Fibroblast of lung (primary cell): ENCODE measurements at places on chromosomes 3 and 15. TPM values are rescaled to one million over a fixed set of nuclear protein-coding genes. Genes with fewer than 3 reads are reported as not detected.

- H3K27me3 ChIP-seq = peaks cover 4% of the 10 kb centered on the region
- no peak for DNase-seq
- no peak overlapping the region for H3K4me3 ChIP-seq
- no peak overlapping the region for H3K27ac ChIP-seq
These were observed 67.4 kb downstream of the RHCG start for GRCh38 chr15:89429023-89429422.

GRCh38 chr15:51170882-51171633 is 76.4 kb upstream of the TNFAIP8L3 start:
- H3K27me3 ChIP-seq = no peaks in the 10 kb centered on the region
- H3K27ac ChIP-seq = no peak overlapping the region
- no peak overlapping the region for H3K4me3 ChIP-seq
- no peaks in the 10 kb centered on the region for H3K36me3 ChIP-seq

- H3K27me3 ChIP-seq = no peaks in the 10 kb centered on the region
- no peak overlapping the region for H3K4me3 ChIP-seq
- no peak overlapping the region for H3K27ac ChIP-seq
- no peaks in the 10 kb centered on the region for H3K4me1 ChIP-seq
- H3K36me3 ChIP-seq = no peaks in the 10 kb centered on the region
- DNase-seq = no peak
These were observed 12.2 kb downstream of the ALG1L2 start for GRCh38 chr3:130093741-130094391.

GRCh38 chr15:64845183-64845611 is 3.5 kb downstream of the PLEKHO2 start:
- H3K4me3 ChIP-seq = peak overlapping the region; percentile 96
- peaks cover 9% of the 10 kb centered on the region for H3K36me3 ChIP-seq
- H3K27ac ChIP-seq = no peak overlapping the region
- peak; percentile 68 for DNase-seq
- H3K4me1 ChIP-seq = peaks cover 19% of the 10 kb centered on the region

GRCh38 chr3:377158-377561 is 180.6 kb downstream of the CHL1 start:
- H3K36me3 ChIP-seq = no peaks in the 10 kb centered on the region
- no peak overlapping the region for H3K27ac ChIP-seq
- no peak overlapping the region for H3K4me3 ChIP-seq
- H3K4me1 ChIP-seq = no peaks in the 10 kb centered on the region

DNA sequence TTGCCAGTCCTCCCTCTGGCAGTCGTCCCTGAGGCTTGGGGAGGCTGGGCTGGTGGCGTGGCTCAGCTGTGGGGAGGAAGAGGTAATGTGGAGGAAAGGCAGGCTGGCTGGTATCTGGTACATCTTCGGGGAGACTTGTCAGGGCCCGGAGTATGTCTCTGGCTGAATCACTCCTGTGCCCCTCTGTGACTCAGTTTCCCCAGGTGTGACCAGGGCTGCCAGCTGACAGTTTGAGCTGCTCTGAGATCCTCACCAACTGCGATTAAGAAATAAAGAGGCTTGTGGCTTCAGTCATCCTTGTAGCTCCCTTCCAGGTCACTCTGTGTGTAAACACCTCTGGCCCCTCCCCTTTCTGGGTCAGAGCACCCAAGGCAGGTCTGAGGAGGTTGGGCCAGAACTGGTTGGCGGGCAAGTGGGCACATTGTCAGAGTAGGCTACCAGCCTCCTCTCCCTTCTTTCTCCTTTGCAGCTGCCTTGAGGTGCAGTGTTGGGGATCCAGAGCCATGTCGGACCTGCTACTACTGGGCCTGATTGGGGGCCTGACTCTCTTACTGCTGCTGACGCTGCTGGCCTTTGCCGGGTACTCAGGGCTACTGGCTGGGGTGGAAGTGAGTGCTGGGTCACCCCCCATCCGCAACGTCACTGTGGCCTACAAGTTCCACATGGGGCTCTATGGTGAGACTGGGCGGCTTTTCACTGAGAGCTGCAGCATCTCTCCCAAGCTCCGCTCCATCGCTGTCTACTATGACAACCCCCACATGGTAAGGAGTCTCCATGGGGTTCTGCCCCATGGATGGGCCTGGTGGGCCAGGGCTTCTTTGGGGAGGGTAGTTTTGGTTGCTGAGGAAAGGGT is 3.0 kb downstream of the TEX264 start:
- no peaks in the 10 kb centered on the region for H3K27me3 ChIP-seq
- H3K4me3 ChIP-seq = no peak overlapping the region
- no peak overlapping the region for H3K27ac ChIP-seq
- DNase-seq = no peak
- peaks cover 12% of the 10 kb centered on the region for H3K4me1 ChIP-seq

GRCh38 chr15:80536716-80537115 is 132.5 kb downstream of the ARNT2 start:
- H3K27ac ChIP-seq = no peak overlapping the region
- no peaks in the 10 kb centered on the region for H3K36me3 ChIP-seq
- no peaks in the 10 kb centered on the region for H3K27me3 ChIP-seq
- no peak overlapping the region for H3K4me3 ChIP-seq
- peaks cover 4% of the 10 kb centered on the region for H3K4me1 ChIP-seq

DNA sequence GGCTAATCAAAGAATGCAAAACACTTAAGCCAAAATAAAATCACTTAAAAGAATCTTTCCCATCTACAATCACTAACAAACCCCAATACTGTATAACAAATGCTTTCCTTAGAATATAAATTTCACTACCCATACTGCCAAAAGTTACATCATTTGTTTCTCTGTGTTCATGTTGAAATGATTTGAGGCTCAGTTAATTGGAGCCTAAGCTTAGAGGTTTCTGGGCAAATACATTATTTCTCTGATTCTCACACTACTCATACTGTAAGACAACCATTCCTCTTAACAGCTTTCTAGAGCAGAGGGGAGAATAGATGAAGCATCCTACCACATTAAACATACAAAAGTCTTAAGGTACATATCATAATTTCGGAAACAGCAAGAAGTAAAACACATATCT is 2.1 kb downstream of the RIOX2 start:
- no peaks in the 10 kb centered on the region for H3K36me3 ChIP-seq
- H3K4me1 ChIP-seq = no peaks in the 10 kb centered on the region
- H3K27me3 ChIP-seq = no peaks in the 10 kb centered on the region
- no peak overlapping the region for H3K27ac ChIP-seq

DNA sequence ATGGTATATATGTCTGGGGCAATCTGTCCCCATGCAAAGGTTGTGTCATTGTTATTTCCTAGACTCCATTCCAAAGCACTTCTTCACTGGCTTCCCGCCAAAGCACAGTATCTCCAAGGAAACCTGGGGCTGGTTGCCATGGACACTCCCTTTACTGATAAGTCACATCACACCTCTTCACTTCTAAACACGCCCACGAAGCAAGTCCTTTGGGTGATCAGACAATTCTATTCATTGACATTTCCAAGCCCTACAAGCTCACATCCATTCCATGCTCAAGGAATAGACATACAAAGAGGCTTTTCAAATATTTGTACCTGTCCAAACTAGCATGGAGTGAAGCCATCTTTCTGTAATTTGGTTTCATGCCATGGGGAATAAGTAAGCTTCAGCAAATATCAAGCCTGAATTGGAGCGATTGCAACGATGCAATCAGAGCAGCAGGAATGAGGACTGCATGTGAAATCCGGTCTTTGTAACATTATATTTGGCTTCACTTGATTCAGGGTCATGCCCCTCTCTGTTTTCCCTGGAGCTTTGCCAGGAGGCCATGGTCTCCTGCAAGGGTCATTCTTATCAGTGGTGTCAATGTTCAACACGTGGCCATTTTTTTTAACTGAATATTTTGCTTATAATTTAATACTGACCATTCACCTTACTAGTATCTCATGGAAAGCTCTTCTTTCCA is 201.6 kb upstream of the TMC3 start:
- no peaks in the 10 kb centered on the region for H3K27me3 ChIP-seq
- no peak overlapping the region for H3K27ac ChIP-seq
- H3K36me3 ChIP-seq = no peaks in the 10 kb centered on the region
- no peak overlapping the region for H3K4me3 ChIP-seq
- no peaks in the 10 kb centered on the region for H3K4me1 ChIP-seq

GRCh38 chr15:34768530-34768929 is 13.7 kb upstream of the GJD2 start:
- no peak overlapping the region for H3K27ac ChIP-seq
- no peak overlapping the region for H3K4me3 ChIP-seq
- peaks cover 11% of the 10 kb centered on the region for H3K27me3 ChIP-seq
- H3K36me3 ChIP-seq = no peaks in the 10 kb centered on the region
- DNase-seq = no peak
- no peaks in the 10 kb centered on the region for H3K4me1 ChIP-seq

DNA sequence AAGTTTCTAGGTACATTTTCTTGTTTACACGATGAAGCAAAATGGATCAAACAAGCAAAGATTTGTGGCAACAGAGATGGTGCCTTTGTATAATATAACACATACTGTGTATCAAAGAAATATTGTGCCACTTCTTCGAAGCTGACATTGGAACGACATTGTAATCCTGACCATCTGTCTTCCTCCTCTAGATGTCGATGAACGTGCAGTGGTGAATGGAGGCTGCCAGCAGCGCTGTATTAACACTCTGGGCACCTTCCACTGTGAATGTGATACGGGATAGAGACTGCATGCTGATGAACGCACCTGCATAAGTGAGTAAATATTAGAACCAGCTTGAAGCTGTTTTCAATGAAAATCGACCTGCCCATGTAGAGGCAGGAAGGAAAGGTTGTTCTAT is 613.3 kb upstream of the GOLIM4 start:
- no peak overlapping the region for H3K27ac ChIP-seq
- H3K4me1 ChIP-seq = no peaks in the 10 kb centered on the region
- no peak for DNase-seq
- no peaks in the 10 kb centered on the region for H3K27me3 ChIP-seq

DNA sequence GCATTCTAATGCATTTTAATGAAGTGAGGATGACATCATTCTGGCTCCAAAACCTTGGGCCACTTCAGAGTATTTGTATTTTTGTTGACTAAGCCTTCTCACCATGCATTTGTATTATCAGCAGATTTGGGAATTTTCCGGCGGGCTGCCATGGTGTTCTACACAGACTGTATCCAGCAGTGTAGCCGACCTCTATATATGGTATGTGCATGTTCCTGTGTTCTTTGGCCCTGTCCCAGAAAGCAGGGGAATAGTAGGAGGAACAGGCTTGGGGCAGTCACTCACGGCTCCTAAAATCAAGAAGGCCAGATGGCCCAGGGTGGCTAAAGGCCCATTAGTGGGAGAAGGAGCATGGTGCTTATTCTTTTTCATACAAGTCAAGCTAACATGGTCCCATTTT is 80.5 kb downstream of the USF3 start:
- H3K36me3 ChIP-seq = no peaks in the 10 kb centered on the region
- peaks cover 8% of the 10 kb centered on the region for H3K27me3 ChIP-seq
- peak; percentile 15 for DNase-seq

- peak; percentile 64 for DNase-seq
- no peak overlapping the region for H3K4me3 ChIP-seq
- H3K27ac ChIP-seq = no peak overlapping the region
- no peaks in the 10 kb centered on the region for H3K4me1 ChIP-seq
- H3K36me3 ChIP-seq = no peaks in the 10 kb centered on the region
These were observed 121.5 kb upstream of the TSC22D2 start for GRCh38 chr3:150286390-150287147.

- H3K4me1 ChIP-seq = no peaks in the 10 kb centered on the region
- H3K4me3 ChIP-seq = peak overlapping the region; percentile 30
- no peaks in the 10 kb centered on the region for H3K27me3 ChIP-seq
- no peaks in the 10 kb centered on the region for H3K36me3 ChIP-seq
- peak; percentile 75 for DNase-seq
- H3K27ac ChIP-seq = no peak overlapping the region
These were observed 22.0 kb downstream of the RAB27A start for GRCh38 chr15:55267401-55268175.

- H3K27ac ChIP-seq = no peak overlapping the region
- peak; percentile 58 for DNase-seq
- no peaks in the 10 kb centered on the region for H3K36me3 ChIP-seq
- H3K27me3 ChIP-seq = no peaks in the 10 kb centered on the region
- no peak overlapping the region for H3K4me3 ChIP-seq
These were observed 286.4 kb downstream of the UBE2E2 start for GRCh38 chr3:23489300-23490158.

- no peak within 1 kb of the TSS for H3K27ac ChIP-seq
- no peaks in the 10 kb centered on the region for H3K36me3 ChIP-seq
- H3K27me3 ChIP-seq = no peaks in the 10 kb centered on the region
- H3K4me1 ChIP-seq = no peaks in the 10 kb centered on the region
- DNase-seq = peak; percentile 36
These were observed at the start of gene CSTA for GRCh38 chr3:122324871-122325323. Gene CSTA (plus strand): TSS chr3:122325248. CDS start chr3:122325293, 45 bp downstream.

DNA sequence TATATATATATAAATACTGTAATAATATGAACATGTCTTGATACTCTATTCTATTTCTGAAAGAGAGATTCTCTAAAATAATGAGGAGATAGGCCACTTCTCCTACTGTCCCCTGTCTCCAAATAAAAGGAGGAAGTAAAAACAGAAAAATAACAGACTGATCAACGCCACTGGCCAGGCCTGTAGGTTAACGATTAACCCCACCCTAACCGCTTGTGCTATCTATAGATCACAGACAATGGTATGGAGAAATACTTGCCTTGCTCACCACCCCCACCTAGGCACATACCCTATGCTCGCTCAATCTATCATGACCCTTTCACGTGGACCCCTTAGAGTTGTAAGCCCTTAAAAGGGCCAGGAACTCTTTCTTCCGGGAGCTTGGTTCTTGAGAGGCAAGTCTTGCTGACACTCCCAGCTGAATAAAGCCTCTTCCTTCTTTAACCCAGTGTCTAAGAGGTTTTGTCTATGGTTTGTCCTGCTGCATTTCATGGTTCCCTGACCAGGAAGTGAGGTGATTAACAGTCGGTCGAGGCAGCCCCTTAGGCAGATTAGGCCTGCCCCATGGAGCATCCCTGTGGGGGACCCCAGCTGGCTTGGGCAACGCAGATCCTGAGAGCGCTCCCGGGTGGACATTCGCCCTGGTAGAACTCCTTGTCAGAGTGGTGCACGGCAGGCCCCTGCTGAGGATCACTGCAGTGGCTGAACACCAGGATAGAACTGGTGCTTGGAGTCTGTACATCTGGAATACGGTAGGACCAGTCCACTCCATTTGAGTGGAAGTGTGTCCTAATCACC is 521.8 kb upstream of the CNTN3 start:
- H3K36me3 ChIP-seq = no peaks in the 10 kb centered on the region
- no peak overlapping the region for H3K27ac ChIP-seq
- DNase-seq = no peak
- H3K4me3 ChIP-seq = no peak overlapping the region
- no peaks in the 10 kb centered on the region for H3K27me3 ChIP-seq

- H3K4me1 ChIP-seq = peaks cover 2% of the 10 kb centered on the region
- H3K36me3 ChIP-seq = peaks cover 8% of the 10 kb centered on the region
- no peaks in the 10 kb centered on the region for H3K27me3 ChIP-seq
These were observed 13.6 kb downstream of the U2SURP start for GRCh38 chr3:143014921-143015320.

The TM6SF1 gene
- 2.3 and 3.6 TPM in 2 replicates for total RNA-seq

The ATP13A5 gene
- not detected in 2 replicates for total RNA-seq

The TTLL13 gene
- total RNA-seq = under 0.01 TPM in 1 of 2 replicates, not detected in the other

The OXTR gene
- 0.26 and 3.6 TPM in 2 replicates for total RNA-seq

The GOLGA8R gene
- total RNA-seq = 1.3 and 1.8 TPM in 2 replicates

The MASP1 gene
- 56.2 and 328 TPM in 2 replicates for total RNA-seq

The BUB1B gene
- 2.1 and 5.4 TPM in 2 replicates for total RNA-seq

The CCR5 gene
- under 0.01 TPM in 2 replicates for total RNA-seq

The FBXO40 gene
- not detected in 2 replicates for total RNA-seq

The TGM4 gene
- total RNA-seq = not detected in 2 replicates

The SYNPR gene
- not detected in 2 replicates for total RNA-seq
